Posterior vena cava (tissue), 2 donors: ENCODE measurements at places on chromosomes 11 and 22.

DNA sequence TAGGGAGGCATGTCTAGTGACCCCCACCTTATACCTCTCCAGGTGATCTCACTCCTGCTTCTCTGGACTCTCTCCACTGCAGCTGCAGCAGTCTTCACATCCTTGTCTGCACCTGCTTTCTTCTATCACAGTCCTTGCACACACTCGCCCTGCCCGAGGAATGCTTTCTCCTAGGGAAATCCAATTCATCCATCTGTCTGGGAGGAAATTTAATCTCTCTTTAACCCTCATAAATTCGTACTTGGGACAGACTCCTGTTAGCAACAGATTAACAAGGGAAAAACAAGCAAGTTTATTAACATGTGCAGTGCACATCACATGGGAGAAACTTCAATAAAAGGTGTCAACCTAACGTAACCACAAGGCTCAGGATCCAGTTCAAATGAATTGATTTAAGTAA is 11.3 kb upstream of the RCN1 start:
- no peak for DNase-seq

DNA sequence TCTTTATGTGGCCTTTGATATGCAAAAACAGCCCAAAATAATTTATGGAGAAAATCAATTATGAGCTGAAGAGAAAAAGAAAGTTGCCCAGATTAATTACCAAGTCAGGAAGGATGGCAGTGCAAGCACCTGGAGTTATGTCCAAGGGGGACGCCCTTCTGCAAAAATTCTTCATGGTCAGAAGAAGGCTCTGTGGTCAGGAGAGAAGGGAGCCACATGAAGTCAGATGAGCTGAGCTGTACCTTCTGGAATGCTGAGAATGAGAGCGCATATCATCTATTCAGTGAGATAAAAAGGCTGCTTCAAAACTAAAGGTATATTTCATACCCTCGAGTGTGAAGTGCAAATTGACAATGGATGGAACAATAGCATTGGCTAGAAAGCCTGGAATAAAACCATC is 607.4 kb downstream of the NTM start:
- DNase-seq = no peak

- no peak for DNase-seq
Measured at GRCh38 chr11:92558323-92558722, 333.7 kb downstream of the FAT3 start.

DNA sequence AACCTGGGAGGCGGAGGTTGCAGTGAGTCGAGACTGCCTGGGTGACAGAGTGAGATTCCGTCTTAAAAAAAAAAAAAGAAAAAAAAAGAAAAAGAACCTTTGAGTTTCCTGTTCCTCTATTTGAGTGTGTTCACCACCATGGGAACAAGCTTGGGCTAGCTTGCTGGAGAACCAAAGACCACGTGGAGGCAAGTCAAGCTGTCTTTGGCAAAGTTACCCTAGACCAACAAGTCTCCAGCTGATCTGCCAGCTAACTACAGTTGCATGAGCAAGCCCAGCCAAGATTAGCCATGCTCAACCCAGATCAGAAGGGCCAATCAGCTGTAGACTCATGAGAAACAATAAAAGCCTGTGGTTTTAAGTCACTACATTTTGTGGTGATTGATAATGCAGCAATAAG is 29.7 kb downstream of the SLN start:
- no peak for DNase-seq

- DNase-seq = no peak
Measured at GRCh38 chr11:67006029-67006884, 16.7 kb upstream of the SYT12 start.

- no peak for DNase-seq
Measured at GRCh38 chr11:60307507-60308195, 19.4 kb upstream of the MS4A6E start.
